Adipocyte (in vitro differentiated cells): ENCODE measurements at places on chromosomes 7 and 10.
A peak's percentile ranks its signal among the peaks of the same experiment; 100 is the strongest.

- DNase-seq: no peak
Measured at GRCh38 chr10:129958629-129959543, 5.2 kb downstream of the EBF3 start.

DNA sequence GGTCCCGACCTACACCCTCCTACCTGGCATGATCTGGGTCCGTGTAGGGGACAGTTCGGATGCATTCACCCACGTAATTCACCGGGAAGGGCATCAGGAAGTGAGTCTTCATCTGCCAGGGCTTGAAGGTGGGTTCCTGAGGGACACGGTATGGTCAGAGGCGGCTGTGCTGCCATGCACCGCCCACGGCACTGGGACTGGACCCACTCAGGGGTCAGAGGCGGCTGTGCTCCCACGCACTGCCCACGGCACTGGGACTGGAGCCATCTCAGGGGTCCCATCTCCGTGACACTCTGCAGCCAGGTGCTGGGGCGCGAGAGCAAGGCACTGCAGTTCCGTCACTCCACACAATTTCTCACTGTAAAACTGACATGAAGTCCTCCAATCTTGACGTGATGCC, 29.2 kb downstream of the PITRM1 start:
- no peak for DNase-seq

- peak; percentile 59 for DNase-seq
Measured at GRCh38 chr7:134174795-134175261, 47.7 kb downstream of the LRGUK start.

DNA sequence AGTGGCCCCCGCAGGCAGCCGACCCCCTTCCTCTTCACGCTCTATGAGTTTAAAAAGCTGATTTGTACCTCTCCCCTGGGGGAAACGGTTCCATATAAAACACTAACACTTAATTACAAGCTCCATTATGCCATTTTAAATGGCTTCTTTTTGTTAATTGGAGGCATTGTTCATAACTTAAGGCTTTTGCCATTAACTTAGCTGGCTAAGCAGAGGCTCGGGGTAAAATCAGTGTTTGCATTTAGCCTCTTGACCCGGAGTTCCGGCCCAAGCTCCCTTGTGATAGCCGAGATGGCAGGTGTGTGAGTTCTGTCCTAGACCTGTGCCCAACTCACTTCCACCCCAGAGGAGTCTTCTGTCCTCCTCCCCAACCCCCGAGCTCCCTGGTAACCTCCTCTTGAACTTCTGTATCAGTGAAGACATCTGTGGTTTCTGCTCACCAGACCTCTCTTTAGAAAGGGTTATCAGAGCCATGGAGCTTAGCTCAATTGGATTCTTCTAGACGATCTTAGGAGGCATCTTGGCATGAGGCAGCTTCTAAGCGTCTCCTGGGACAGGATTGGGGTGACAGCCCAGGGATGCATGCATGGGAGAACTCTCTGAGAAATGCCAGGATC, 34.2 kb upstream of the SH2B2 start:
- DNase-seq: no peak

- no peak for DNase-seq
Measured at GRCh38 chr10:116765648-116766081, 23.3 kb upstream of the HSPA12A start.

GRCh38 chr10:116138897-116139296, 134.1 kb downstream of the GFRA1 start:
- DNase-seq: no peak

DNA sequence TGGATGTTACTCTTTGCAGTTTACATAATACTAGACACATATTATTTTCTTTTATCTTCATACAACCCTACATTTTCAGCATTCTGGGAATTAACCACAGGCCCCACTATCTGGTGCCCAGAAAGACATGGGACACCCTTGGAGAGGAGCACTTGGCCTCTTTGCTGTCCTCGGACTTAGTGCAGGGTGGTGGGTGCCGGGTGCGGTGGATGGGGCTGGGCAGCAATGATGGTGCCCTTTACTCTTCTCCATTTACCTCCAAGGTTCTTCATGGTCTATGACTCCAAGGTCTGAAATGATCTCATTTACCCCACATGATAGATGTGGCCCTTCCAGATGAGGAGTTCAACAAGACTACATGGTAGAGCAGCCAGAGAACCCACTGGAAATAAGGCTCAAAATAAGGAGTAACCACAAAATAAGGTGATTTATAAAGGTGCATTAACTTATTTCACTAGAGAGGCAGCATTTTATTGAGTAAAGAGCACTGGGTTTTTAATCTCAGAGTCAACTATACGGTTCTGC, 56.2 kb upstream of the IGFBP3 start:
- no peak for DNase-seq

DNA sequence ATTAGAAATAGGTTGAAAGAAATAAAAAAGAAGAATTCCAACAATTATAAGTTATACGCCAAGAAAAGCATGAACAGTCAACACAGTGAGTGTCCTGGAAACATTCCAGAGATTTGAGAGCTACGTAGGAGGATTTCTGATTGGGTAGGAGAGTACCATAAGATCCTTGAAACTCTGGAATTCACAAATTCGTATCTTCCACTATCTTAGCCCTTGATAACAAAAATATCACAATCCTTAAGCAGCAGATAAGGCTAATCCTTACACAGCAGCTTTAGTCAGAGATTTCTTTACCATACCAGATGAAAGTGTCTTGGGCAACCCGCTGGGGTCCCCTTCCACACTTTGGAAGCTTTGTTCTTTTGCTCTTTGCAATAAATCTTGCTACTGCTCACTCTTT, 8.2 kb downstream of the TPK1 start:
- peak; percentile 14 for DNase-seq

DNA sequence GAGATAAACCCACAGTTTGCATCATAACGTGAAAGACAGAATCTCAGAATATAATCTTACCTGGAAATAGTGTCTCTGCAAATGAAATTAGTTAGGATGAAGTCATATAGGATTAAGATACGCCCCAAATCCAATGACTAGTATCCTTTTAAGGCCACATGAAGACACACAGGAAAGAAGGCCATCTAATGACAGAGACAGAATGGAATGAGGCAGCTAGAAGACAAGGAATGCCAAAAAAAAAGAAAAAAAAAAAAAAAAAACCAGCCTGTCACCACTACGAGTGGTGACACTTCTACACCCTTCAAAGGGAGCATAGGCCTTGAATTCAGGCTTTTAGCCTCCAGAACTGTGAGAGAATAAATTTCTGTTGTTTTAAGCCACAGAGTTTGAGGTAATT, 82.9 kb downstream of the HYCC1 start:
- DNase-seq: no peak

DNA sequence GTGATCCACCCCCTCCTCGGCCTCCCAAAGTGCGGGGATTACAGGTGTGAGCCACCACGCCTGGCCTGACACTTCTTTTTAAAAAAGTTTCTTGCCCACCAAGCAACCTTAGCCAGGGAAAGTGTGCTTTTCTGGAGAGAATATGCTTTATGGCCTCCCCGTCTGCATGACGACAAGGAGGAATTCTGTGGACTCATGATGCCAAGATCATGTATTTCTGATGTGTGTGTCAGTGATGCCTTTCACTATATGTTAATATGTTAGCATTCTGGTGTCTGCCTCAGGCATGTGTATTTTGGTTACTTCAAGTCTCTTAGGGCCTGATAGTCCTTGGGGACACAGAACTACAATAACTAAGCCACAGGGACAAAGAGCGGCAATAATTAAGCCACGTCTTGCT, 2.1 kb downstream of the PDSS1 start:
- no peak for DNase-seq

DNA sequence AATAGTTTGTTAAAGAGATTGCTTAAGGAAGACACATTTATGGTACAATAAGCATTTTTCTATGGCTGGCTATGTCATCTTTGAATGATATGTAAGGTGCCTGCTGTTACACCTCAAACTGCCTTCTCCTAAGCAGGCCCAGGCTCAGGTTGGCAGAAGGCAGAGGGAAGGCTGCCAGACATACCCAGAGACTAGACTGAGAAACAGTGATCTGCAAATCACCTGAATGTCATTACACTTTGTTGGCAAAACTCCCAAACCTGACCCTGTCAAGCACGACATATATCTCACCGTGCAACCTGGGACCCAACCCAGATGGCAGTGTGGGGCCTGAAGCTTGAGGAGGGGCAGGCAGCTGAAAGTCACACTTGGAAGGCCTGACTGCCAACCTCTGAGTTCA, 136.6 kb upstream of the TARP start:
- DNase-seq: no peak

GRCh38 chr10:77027141-77027540, 610.5 kb downstream of the KCNMA1 start:
- no peak for DNase-seq

DNA sequence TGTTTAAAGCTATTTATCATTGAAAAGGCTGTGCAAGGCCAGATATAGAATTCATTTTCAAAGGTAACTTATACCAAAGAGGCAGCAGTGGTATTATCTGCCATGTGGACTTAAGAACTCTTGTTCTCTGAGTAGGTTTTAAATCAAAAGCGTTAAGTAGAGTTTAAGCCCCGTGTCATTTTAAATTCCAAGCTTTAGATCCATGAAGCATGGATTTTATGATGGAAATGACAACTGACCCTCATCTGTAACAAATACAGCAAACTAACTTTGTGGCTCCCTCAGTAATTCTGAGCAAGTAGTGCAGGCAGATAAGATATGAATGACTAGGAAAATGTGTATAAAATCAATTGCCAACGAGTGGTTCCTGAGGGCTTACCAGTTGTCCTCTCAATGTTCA, 247.0 kb downstream of the WDR11 start:
- no peak for DNase-seq

DNA sequence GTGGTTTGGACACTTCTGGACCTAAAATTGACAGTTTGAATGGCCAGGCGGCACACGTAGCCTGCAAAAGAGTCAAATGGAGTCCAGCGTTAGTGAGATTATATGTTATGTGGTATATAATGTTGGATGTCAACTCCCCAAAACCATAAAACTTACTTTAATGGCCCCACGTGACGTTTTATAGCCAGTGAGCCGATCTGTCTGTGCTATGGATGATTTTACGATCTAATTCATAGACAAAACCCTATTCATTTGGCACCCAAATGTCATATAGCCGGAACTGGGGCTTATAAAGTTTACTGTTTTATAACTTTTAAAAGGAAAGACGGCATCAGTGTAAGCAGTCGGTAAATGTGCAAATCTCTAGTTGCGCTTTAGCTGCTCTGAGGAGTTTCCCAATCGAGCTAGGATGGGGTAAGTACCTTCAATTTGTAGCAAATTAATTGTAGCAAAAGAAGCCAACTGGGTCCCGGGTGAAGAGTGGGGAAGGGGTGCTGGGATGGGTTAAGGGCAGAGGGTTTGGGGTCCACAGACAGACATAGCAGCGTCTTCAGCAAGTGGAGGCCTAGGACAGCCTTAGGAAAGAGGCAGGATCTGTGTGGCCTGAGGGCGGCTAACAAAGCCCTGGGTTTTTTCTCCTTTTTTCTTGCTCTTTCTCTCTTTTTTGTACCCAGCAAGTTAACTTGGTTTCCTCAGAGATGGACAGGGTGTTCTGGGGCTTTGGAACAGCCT, 3.2 kb downstream of the HOXA5 start:
- no peak for DNase-seq

- no peak for DNase-seq
Measured at GRCh38 chr7:22248111-22248809, 108.7 kb downstream of the RAPGEF5 start.

GRCh38 chr10:35784751-35785150, 142.7 kb upstream of the FZD8 start:
- DNase-seq: no peak

GRCh38 chr7:46658281-46658680, 737.2 kb upstream of the IGFBP3 start:
- DNase-seq: no peak

- peak; percentile 90 for DNase-seq
Measured at GRCh38 chr7:16129431-16130110, 291.8 kb downstream of the CRPPA start.

DNA sequence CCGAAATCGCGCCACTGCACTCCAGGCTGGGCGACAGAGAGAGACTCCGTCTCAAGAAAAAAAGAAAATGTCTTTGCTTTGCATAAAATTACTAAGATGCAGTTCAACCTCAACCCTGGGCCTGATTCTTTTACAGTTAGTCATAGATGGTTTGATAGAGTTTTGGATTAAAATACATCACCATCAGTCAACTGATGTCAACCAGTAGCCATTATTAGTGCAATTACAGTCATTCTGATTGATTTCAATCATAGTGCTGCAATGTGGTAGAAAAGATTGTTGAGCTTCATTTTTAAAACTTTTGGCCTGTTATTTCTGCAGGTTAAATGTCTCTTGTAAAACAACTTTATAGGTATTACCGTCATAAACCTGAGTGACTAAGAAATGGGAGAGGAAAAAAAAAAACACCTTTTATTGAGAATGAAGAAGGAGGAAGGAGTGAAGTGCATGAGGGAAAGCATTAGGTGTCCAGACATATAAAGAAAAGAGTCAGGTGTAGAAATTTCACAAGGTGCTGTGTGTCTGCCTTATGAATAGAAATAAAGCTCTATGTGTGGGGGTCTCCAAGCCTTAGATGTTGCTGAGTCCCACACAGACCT, 150.6 kb downstream of the TRIL start:
- no peak for DNase-seq

- no peak for DNase-seq
Measured at GRCh38 chr7:143351060-143351459, 11.5 kb downstream of the FAM131B start.

- no peak for DNase-seq
Measured at GRCh38 chr10:61705022-61705613, 42.4 kb downstream of the CABCOCO1 start.

GRCh38 chr7:143487061-143487460, 9.4 kb downstream of the TAS2R41 start:
- DNase-seq: no peak

GRCh38 chr10:24172909-24173308, 36.0 kb upstream of the KIAA1217 start:
- DNase-seq: no peak

DNA sequence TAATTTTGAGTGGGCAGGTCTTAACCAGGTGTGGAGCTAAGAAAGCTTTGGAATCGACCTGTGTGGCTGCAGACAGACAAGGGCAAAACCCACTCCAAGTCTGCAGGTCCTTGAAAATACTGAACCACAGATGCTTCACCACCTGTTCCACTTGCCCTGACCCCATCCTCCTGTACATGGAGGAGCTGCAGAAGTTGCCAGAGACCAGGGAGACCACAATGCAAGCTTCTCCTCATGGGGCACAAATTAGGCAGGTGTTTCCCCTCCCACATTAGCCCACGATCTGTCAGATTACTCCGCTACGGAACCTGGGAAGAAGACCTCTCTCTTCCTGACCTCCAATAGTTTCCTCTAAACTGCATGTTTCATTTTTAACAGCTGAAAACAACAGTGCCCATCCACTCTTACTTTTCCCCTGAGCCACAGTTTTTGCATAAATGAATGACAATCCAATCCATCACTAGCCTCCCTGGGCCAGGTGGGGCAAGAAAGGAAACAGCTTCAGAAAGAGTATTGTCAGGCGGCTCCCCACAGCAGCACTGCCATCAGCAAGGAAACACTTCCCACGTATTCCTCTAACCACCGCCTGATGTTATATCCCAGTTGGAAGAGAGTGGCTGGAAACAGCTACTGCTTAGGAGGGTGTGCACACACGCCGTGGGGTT, 141.6 kb downstream of the PRKAG2 start:
- no peak for DNase-seq
